ENCODE measurements at places on chromosomes 2 and 18. TPM values are rescaled to one million over a fixed set of nuclear protein-coding genes. Genes with fewer than 3 reads are reported as not detected.

GRCh38 chr2:16106619-16107018 is 166.3 kb downstream of the MYCN start:
- H3K4me1 ChIP-seq = peaks cover 72% of the 10 kb centered on the region
- peak overlapping the region; percentile 97 for H3K27ac ChIP-seq
- peak overlapping the region; percentile 57 for H3K4me3 ChIP-seq
- DNase-seq = no peak

SERTAD2 gene
- total RNA-seq = 7.9 TPM

GRCh38 chr2:107393516-107393915 is 433.2 kb upstream of the RGPD4 start:
- peaks cover 9% of the 10 kb centered on the region for H3K4me1 ChIP-seq
- peaks cover 4% of the 10 kb centered on the region for H3K36me3 ChIP-seq
- DNase-seq = no peak
- no peak overlapping the region for H3K27ac ChIP-seq
- no peaks in the 10 kb centered on the region for H3K27me3 ChIP-seq

DNA sequence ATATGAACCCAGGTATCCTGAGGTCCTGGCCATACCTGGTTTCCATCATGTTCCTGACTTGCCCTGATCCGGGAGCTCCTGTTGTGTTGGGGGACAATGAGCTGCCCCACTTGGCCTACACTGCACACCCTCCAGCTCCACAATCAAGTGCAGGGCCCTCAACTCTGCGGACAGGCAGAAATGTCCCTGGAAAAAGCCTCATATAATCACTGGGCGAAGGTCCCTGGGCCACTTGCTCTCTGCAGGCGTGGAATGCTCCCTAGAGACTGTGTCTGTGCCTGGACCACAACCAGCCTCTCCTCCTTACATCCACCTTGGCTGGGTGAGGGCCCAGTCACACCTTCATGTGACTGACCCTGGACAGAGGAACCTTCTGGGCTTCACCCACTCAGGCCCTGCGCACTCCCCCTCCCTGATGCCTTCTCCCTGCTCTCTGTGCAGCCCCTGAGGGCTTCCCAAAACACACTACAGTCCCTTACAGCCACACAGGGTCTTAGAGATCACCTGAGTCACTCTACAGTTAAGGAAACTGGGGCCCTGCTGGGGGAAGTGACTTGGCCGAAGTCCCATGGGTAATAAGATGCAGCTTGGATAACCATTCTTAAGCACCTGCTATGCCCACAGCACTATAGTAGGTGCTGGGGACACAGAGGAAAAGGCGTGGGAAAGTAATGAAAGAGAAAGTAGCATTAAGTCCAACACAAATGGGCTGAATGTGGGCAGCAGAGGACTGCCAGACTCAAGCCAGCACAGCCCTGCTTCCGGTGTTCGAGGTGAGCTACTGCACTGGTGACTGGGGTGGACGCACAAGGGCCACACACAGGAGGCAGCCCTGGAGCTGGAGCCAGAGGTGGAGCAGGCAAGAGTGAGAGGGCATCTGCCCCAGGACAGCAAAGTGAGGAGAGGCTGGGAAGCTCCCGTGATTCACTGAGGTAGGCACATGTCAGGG is 9.8 kb downstream of the BOLA3 start:
- H3K36me3 ChIP-seq = peaks cover 25% of the 10 kb centered on the region
- no peak overlapping the region for H3K4me3 ChIP-seq
- no peak overlapping the region for H3K27ac ChIP-seq
- H3K27me3 ChIP-seq = no peaks in the 10 kb centered on the region
- no peaks in the 10 kb centered on the region for H3K4me1 ChIP-seq

- no peak overlapping the region for H3K4me3 ChIP-seq
- H3K36me3 ChIP-seq = no peaks in the 10 kb centered on the region
- H3K27me3 ChIP-seq = no peaks in the 10 kb centered on the region
- H3K27ac ChIP-seq = no peak overlapping the region
- peaks cover 12% of the 10 kb centered on the region for H3K4me1 ChIP-seq
Measured at GRCh38 chr2:29597035-29597434, 324.4 kb downstream of the ALK start.

GULP1 gene
- 75.1 TPM for total RNA-seq

GRCh38 chr2:222134654-222135053 is 164.1 kb downstream of the PAX3 start:
- peaks cover 4% of the 10 kb centered on the region for H3K4me1 ChIP-seq
- H3K27ac ChIP-seq = no peak overlapping the region
- H3K4me3 ChIP-seq = no peak overlapping the region
- peaks cover 3% of the 10 kb centered on the region for H3K27me3 ChIP-seq
- H3K36me3 ChIP-seq = no peaks in the 10 kb centered on the region

DNA sequence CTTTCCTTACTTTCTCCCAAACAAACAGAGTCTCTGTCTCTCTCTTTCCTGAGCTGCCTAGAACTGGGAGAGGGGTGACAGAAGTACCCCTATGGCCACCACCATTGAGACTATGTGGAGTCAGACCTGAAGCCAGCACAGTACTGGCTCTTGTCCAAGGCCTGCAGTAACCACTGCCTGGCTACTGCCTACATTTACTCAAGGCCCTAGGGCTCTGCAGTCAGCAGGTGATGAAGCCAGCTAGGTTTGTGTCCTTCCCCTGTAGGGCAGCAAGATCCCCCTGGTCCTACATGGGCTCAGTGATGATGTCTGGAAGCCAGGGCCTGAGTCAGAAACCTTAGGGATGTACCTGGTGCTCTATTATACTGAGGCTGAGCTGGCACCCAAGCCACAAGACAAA is 12.2 kb downstream of the MYO3B start:
- no peak overlapping the region for H3K4me3 ChIP-seq
- no peak overlapping the region for H3K27ac ChIP-seq
- peaks cover 65% of the 10 kb centered on the region for H3K36me3 ChIP-seq
- DNase-seq = no peak
- peaks cover 2% of the 10 kb centered on the region for H3K27me3 ChIP-seq
- peaks cover 4% of the 10 kb centered on the region for H3K4me1 ChIP-seq

DNA sequence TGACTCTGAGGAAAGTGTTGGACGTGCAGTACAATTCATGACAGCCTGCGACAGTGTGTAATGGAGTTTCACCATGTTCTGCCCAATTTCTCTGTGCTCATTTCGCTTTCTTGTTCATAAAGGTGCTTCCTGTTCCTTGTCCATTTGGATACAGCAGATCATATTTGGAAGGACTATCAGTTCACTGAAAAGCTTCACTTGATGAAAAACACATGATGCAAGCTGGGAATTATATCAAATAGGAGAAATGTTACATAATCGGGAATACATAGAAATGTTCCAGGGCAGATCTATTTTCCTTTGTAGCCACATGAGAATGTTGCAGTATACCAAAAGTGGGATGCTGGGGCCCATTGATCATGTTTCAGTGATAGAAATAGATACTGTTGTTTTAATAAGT is 266.3 kb upstream of the SLC14A2 start:
- H3K27me3 ChIP-seq = no peaks in the 10 kb centered on the region
- no peak overlapping the region for H3K27ac ChIP-seq
- DNase-seq = no peak
- 0 out of 2 replicates have a peak, but pooled peaks cover 3% of the 10 kb centered on the region for H3K4me1 ChIP-seq
- no peaks in the 10 kb centered on the region for H3K36me3 ChIP-seq

KIAA2012 gene
- not detected for total RNA-seq

EVX2 gene
- total RNA-seq = not detected

CHAC2 gene
- total RNA-seq = 10.2 TPM

SLC16A14 gene
- total RNA-seq = 2.6 TPM

DNA sequence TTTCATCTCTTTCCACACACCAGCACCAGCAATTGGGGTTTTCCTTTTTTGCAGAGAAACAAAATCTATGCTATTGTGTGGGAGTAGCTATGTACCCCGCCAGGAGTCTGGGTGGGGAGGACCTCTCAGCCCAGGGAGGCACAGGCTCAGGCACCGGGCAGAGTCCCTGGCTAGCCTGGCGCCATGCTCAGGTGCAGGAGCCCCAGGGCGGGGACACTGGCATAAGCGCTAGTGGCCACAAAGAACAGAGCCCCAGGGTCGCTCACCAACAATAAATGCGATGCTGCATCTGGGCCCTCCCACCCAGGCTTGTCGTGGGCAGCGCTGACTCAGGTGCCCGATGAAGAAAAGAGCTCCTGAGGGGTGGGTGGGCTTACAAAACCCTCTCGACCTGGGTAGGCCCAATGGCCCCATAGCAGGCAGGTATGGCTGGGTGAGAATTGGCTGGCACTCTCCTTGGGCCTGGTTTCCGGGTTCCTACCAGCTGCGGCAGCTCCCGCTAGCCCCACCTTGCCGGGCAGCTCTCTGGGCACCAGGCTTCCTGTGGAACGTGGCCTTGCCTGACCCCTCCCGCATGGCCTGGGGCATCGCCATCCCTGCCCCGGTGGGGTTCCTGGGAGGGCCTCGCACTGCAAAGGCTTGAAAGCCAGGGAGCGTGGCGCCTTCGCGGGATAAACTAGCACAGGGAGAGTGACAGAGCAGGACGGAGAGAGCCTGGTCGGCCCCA is 31.8 kb upstream of the COL6A3 start:
- H3K4me3 ChIP-seq = no peak overlapping the region
- no peak for DNase-seq
- H3K27ac ChIP-seq = no peak overlapping the region

L3MBTL4 gene
- total RNA-seq = 1.3 TPM

DNA sequence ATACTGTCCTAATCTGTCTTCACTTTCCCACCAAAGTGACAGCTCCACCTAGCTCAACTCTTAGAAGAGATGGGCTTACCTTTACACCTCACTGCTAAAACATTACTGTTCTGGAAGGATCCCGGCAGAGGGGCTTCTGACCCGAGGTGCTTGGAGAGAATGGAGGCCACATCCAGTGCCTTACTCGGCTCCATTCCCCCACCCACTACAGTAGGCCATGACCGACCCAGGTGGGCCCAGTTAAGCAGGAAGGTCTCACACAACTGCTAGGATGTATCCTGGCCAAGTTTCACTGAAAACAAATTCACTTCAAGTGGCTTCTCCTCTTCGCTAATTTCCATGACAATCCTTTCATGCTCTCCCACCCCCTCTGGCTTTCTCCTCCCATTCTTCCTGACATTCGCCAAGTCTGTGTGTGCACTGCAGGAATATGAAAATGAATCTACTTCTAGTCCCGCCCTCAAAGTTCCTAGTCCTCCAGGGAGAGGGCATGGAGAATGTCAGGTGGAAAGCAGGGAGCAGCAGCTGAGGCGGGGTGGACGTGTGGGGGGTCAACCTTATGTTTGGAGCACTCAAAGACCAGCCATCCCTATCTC is 11.8 kb downstream of the WIPF1 start:
- H3K4me1 ChIP-seq = peaks cover 27% of the 10 kb centered on the region
- no peaks in the 10 kb centered on the region for H3K36me3 ChIP-seq
- H3K27ac ChIP-seq = peak overlapping the region; percentile 70
- no peaks in the 10 kb centered on the region for H3K27me3 ChIP-seq
- H3K4me3 ChIP-seq = peak overlapping the region; percentile 18

- H3K4me1 ChIP-seq = peaks cover 64% of the 10 kb centered on the region
- H3K27me3 ChIP-seq = peaks cover 96% of the 10 kb centered on the region
- no peak overlapping the region for H3K27ac ChIP-seq
- H3K36me3 ChIP-seq = peaks cover 5% of the 10 kb centered on the region
Measured at GRCh38 chr2:44943031-44943692, 1.7 kb downstream of the SIX3 start.

COMMD1 gene
- 24.7 TPM for total RNA-seq

LAMA1 gene
- total RNA-seq = 60.7 TPM

GRCh38 chr2:33581872-33582271 is 17.2 kb downstream of the FAM98A start:
- DNase-seq = no peak
- peak overlapping the region; percentile 88 for H3K27ac ChIP-seq
- H3K4me1 ChIP-seq = peaks cover 66% of the 10 kb centered on the region

DNA sequence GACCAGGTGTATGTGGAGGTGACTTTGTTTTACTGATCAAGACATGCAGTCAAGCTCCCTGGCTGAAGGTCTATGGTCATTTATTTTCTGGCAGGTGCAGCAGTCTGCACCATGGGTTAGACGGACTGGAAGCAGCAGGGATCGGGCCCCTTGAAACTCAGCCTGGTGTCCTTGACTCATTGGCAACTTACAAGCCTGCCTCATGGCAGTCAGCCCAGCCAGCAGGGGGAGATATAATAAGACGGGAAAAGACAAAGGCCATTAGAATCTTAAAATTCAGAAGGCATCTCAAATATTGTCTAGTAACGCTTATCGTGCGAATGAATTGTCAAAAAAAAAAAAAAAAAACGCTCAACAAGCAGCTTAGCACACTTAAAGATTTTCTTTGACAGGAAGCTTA is 308.2 kb downstream of the EN1 start:
- H3K4me3 ChIP-seq = no peak overlapping the region
- no peak overlapping the region for H3K27ac ChIP-seq
- H3K36me3 ChIP-seq = peaks cover 21% of the 10 kb centered on the region

GRCh38 chr2:206452750-206453149 is 9.4 kb downstream of the ADAM23 start:
- peaks cover 8% of the 10 kb centered on the region for H3K36me3 ChIP-seq
- no peak overlapping the region for H3K27ac ChIP-seq
- H3K27me3 ChIP-seq = peaks cover 8% of the 10 kb centered on the region
- peaks cover 17% of the 10 kb centered on the region for H3K4me1 ChIP-seq

NGEF gene
- 5.4 TPM for total RNA-seq

SLC8A1 gene
- 1.7 TPM for total RNA-seq

IGFBP5 gene
- 12.5 TPM for total RNA-seq

GRCh38 chr2:41084321-41084720 is 632.4 kb upstream of the SLC8A1 start:
- no peak overlapping the region for H3K27ac ChIP-seq
- DNase-seq = no peak
- H3K36me3 ChIP-seq = peaks cover 10% of the 10 kb centered on the region
- no peak overlapping the region for H3K4me3 ChIP-seq

DNA sequence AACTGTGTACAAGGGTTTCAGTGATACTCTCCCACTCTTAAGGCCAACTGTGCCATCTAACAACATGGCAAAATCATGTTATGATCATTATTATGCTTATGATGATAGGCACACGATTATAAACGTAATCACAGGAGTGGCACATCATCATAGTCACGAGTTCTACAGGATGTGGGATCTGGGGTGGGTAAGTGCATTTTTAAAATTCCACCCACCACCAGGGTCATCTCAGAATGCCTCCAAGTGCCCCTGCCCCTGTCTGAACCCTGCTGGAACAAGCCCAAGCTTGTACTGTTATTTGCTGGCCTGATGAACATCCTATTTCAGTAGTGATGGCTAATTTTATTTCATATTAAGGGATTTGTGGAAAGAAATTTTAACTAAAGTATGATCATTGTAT is 117.8 kb downstream of the PTPRM start:
- DNase-seq = no peak
- H3K4me1 ChIP-seq = peaks cover 30% of the 10 kb centered on the region
- H3K27me3 ChIP-seq = no peaks in the 10 kb centered on the region

DNAJC5G gene
- total RNA-seq = 0.18 TPM

GYPC gene
- 28.1 TPM for total RNA-seq

DNA sequence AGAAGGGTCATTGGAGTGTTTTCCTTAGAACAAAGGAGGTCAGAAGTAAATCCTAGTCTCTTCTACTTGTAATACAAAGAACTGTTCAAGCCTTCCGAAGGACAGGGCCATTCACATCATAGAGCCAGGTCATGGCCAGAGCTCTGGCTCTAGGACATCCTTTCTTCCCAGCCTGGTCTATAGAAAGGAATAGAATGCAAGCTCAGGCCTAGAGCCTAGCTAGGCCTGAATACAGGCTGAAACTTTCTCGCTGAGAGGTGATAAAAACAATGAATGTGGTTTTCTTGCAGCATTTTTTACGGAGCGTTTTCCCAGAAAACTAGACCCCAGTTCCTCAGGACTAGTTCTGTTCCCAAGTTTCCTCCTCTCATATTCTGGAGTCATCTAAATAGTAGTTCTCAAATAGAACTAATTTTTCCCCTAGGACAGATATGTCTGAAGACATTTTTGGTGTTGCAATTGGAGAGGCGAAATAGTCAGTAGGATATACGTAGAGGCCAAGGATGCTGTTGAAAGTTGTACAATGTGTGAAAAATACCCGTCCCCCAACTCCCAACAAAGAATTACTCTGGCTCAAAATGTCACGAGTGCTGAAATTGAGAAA is 6.8 kb downstream of the UGT1A6 start:
- H3K27me3 ChIP-seq = no peaks in the 10 kb centered on the region
- no peak overlapping the region for H3K4me3 ChIP-seq
- H3K4me1 ChIP-seq = peaks cover 7% of the 10 kb centered on the region
- 0 out of 2 replicates have a peak overlapping the region, but pooled peaks have one; percentile 38 for H3K27ac ChIP-seq
- H3K36me3 ChIP-seq = no peaks in the 10 kb centered on the region
